ENCODE measurements at places on chromosomes 2 and 18.
A peak's percentile ranks its signal among the peaks of the same experiment; 100 is the strongest.

DNA sequence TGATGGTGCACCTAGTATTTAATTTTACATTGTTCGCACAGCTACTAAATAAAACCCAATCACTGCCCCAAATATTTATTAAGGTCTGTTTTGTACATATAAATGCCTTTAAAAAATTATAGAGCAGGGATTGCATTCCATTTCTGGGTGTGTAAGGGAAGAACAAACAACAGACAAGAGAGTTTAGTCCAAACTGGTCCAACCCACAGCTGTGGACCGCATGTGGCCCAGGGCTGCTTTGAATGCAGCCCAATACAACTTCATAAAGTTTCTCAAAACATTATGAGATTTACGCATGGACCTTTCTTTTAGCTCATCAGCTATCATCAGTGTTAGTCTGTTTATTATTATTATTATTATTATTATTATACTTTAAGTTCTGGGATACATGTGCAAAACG, 114.8 kb upstream of the LRATD1 start:
- no peak for DNase-seq

DNA sequence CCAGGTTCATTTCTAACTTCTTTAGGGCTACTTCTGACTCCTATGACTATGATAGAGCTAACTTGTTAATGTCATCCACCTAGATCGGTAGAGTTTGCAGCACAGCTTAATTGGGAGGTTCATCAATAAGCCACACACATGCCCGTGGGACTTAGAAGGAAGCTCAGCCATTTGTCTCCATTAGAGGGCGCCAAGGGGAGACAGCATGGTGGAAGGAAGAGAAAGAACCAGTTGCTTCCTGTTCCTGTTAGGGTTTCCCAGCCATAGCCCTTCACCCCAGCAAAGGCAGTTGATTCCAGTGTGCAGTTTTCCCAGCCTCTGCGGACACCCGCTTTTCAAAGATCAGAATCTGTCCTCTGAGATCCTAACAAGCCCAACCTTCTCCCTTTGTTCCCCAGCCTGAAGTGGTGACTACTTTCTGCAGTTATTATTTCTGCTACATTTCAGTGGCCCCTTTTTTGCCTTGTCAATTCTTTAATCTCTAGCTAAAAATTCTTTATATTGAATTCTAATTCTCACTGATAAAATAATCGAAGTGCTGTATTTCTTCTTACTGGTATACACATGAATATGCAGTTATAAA, 30.3 kb downstream of the MAIP1 start:
- DNase-seq: peak; percentile 16

DNA sequence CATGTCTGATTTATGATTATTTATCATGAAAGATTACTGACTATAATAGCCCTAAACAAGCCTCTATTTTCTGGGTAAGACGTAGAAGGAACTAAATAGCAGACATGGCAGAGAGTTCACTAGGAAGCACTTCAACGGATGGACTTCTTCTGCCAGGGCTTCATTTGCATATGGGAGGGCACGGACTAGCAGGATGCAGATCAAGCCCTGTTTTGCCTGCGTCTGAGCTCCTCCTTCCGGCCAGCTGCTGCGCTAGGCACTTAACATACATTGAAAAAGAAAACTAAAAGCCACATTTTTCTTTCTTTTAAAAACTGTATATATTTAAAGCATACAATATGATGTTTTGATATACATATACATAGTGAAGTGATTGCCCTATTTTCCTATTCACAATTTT, 340.0 kb upstream of the MEX3C start:
- no peak for DNase-seq

DNA sequence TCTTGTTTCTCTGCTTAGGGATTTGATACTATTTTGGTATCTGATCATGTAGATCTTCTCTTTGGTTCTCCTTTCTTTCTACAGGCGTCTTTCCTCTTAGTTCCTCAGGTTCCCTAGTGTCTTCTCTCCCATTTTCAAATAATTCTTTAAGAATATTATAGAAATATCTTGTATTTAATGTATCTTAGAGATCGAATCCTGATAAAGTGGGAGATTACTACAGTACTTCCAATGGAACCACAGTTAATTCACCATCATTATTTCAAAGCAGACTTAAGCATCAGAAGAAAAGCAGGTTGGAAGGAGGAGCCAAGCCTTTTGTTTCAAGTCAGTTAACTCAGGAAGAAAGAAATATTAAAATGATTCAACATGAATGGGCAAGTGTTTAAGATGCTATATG, 1.1 kb upstream of the CHN1 start:
- DNase-seq: no peak

- no peak for DNase-seq
Observed at GRCh38 chr2:28533044-28533680, 37.3 kb downstream of the PLB1 start.

DNA sequence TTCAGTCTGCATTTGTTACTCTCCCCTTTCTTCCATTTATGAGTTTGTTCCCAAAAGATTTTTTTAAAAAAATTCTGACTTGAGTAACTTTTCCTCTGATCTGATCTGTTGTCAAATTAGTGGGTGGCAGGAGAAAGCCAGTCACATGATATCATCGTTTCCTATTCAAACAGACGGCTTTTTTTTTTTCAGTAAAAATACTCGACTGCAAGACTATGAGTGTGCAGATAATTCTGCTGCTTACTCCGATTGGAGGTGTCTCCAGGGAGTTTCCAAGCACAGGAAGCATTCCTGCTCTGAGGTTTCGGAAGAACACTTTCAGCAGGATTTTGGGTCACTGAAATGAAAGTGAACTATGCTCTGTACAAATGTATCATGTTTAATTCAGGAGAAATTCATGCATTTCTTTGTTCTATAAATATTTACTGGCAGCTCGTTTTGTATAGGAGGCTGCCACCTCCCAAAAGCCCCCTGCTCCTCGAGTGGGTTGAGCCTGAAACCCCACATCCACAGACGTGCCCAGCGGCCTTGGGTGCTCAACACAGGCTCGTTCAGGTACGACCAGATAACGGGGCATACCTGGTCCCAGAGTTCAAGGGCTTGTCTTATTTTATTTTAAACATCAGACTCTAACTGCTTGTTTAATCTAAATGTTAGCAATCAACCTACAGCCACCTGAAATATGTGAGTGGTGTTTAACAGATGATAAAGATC, 126.9 kb upstream of the ZNF516 start:
- no peak for DNase-seq

Measured in amniotic stem cell (primary cell).